Nucleus accumbens (tissue), 56 donors: ENCODE measurements at places on chromosomes 6 and 20.

GRCh38 chr6:53109612-53110011 is 39.0 kb downstream of the GCM1 start:
- no peak for DNase-seq

- DNase-seq = no peak
Measured at GRCh38 chr6:11018225-11018624, 25.9 kb downstream of the ELOVL2 start.

DNA sequence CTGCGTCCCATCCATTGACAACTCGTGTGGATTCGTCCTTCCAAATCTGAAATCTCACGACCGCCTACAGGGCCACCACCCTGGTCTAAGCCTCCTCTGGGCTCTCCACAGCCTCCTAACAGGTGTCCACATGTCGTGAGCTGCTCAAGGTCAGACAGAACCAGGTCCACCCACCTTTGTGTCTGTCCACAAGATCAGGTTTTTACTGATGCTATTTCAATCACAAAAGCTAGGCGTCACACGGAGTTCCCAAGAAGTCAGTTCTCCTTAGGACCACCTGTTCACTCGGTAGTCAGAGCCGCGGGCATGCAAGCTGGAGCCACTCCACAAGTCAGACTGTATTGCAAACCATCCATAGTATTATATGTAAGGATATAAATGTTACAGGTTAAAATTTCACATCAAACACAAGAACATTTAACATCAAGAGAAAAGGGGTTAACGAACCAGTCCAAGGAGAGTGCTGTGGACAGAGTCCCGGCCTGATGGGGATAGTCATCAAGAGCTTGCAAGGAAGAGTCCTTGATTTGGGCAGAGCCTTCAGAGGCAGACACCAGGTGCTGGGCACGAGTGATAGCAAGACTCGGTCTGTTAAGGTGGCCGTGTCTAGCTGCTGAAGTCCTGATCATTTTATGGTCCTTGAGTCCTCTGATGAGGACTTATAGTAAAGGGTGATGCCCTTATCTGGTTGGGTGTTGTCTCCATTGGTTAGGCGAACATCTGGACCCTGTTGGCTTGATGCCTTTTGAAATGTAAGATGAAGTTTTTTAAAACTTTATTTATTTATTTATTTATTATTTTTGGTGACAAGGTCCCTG is 731 bp upstream of the DNPH1 start:
- no peak for DNase-seq

DNA sequence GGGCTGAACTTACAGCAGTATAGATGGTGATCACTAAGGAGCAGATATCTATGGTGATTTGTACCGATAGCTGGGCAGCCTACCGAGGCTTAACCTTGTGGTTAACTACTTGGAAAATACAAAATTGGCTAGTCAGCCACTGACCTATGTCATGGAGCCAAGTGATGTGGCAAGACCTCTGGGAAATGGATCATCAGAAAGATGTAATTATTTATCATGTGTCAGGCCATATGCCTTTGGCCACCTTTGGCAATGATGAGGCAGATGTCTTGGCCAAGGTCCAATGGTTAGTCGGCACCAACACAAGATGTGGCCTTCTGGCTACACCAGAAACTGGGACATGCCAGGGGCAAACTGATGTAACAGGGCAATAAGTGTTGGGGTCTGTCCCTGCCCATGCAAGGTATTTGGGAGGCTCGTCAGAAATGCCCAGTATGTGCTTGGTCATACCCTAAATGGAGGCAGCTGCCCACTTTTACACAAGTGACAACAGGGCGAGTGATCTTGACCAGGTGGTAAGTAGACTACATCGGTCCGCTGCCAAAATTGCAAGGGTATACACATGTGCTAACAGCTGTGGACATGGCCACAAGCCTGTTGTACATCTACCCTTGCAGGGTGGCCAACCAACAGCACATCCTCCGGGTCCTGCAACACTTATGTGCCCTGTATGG is 30.1 kb downstream of the HDDC2 start:
- no peak for DNase-seq

GRCh38 chr6:125952764-125953501 is 3.6 kb upstream of the HINT3 start:
- DNase-seq = no peak

DNA sequence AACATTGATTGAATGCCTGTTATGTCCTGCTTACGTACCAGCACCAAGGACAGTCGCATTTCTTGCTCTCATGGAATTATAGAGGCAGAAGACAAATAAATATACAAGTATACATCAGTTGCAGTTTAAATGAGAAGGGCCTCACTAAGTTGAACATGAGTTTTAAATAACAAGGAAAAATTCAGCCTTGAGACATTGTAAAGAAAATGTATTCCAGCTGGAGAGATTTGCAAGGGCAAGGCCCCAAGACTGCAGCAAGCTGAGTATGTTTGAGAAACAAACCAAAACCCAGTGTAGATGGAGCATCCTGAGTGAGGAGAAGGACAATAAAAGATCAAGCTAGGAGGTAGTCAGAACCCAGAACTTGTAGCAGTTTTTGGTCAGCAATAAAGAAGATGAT is 123.2 kb upstream of the BMP5 start:
- no peak for DNase-seq

GRCh38 chr6:109896341-109896740 is 81.8 kb upstream of the GPR6 start:
- DNase-seq = no peak

- no peak for DNase-seq
Measured at GRCh38 chr6:26594730-26595632, 1.8 kb upstream of the ABT1 start.

DNA sequence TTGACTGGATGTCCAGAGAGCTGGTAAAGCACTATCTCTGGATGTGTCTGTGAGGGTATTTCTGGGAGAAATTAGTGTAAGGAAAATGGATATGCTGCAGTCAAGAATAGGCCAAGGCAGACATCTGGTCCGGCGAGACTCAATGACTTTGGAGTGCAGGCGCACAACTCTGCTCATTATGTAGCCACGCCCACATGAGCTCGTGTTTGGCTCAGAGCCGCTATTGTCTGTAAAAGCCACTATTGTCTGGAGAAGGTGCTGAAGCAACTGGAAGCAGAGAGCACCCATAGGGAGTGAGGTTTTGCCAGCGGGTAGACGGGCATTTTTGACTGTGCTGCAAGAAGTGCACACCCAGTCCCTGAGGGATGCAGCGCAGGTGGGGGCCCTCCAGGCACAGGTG is 305.0 kb upstream of the POU3F2 start:
- peak; percentile 41 for DNase-seq

GRCh38 chr20:3847429-3847940 is 851 bp downstream of the MAVS start:
- DNase-seq = no peak

GRCh38 chr20:13277663-13278295 is 56.7 kb downstream of the ISM1 start:
- DNase-seq = no peak

- no peak for DNase-seq
Measured at GRCh38 chr6:134437376-134437775, 119.5 kb upstream of the SGK1 start.
